ENCODE measurements at places on chromosomes 1 and 21.

- DNase-seq = no peak
These were observed 21.9 kb downstream of the NCF2 start for GRCh38 chr1:183568176-183569021.

GRCh38 chr1:51517361-51518032, 1.6 kb downstream of the EPS15 start:
- no peak for DNase-seq

DNA sequence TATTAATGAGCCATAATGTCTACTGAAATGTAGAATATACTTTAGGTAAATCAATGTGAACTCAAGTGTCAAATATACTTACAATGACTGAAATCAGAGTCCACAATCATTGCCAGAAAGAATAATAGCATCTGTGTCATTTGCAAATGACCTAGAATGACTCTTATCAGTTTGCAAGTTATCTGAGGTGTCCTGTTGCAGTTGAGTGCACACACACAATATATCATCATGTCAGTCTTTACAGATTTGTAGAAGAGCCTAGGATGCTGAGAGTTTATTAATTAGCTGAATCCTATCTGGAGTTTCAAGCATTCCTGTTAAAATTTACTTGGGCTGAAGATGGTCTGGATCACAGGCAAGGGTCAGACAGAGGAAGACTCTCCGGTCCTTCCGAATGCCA, 324.0 kb upstream of the GREM2 start:
- no peak for DNase-seq

DNA sequence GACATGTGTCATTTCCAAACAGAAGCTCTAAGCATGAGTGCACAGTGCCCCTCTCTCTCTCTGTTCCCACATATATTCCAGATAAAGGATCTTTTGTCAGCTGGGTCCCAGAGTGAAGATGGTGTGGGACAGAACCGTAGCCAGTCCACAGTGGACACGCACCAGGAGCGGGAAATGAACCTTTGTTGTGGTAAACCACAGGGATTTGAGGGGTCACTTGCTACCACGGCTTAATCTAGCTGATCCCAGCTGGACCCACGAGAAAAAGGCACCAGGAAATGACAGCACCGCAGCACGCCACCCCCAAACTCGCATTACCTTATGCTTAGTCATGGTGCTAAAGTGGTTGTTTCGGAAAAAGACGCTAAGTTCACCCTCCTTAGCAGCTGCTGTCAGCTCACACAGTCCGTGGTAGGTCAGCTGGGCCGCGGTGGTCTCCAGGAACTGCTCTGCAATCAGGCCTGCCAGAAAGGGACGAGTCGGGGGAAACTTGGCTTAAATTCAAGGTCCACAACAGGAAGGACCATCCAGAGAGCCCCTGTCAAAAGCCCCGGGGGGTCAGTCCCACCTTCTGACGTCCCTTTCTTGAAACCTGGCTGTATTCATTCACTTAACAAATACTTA, 7.5 kb downstream of the MINDY1 start:
- no peak for DNase-seq

DNA sequence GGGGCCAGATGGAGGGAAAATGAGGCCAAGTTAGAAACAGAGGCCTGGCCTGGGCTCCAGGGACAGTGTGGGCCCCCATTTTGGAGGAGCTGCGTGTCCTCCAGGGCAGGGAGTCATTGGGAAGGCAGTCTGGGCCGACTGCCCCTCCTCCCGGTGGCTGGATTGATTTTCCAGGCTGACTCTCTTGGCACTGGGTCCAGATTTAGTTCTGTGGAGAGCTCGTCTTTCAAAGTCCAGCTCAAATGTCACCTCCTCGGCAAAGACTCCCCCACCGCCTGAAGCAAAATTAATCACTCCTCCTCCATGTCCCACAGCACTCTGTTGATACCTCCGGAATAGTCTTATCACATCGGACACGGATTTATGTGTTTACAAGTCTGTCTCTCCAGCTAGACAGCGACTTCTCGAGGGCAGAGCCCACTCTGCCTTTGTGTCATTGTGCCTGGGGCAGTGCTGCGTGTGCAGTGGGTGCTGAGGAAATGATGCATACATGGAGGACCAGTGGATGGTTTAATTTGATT, 175.1 kb downstream of the CAMTA1 start:
- no peak for DNase-seq

DNA sequence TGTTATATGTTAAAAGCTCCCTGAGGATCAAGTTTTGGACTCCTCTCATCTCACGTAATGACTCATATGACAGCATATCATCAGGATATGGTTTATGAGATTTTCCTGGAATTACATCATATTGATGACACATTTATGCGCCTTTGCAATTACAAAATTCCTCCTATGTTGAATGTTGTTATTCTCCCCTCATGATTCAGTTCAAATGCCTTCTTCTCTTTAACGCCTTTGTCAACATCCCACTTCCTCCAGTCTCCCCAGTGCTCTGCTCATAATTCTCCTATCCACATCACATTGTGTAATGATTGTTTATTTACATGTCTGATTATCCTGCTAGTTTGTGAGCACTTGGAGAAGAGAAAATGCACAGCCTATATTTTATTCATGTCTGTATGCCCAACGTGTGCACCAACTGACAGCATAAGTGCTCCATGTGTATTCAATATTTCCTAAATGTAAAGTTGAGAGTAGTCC, 80.9 kb upstream of the BACH1 start:
- no peak for DNase-seq

GRCh38 chr1:192968323-192968722, 90.8 kb downstream of the UCHL5 start:
- DNase-seq = no peak

DNA sequence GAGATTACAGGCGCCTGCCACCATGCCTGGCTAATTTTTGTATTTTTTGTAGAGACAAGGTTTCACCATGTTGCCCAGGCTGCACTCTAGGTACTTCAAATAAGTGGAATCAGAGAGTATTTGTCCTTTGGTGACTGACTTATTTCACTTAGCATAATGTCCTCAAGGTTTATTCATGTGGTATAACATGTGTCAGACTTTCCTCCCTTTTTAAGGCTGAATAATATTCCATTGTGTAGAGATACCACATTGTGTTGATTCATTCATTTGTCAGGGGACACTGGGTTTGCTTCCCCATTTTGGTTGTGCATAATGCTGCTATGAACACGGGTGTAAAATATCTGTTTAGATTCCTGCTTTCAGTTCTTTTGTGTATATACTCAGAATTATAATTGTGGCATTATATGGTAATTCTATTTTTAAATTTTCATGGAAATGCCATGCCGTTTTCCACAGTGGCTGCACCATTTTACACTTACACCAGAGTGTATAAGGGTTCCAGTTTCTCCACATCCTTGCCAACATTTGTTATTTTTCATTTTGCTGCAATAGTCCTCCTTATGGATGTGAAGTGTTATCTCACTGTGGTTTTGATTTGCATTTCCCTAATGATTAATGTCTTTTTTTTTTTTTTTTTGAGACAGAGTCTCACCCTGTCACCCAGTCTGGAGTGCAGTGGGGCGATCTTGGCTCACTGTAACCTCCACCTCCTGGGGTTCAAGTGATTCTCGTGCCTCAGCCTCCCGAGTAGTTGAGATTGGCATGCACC, 35.1 kb downstream of the IL6R start:
- no peak for DNase-seq
